Parietal lobe (tissue), 2 donors: ENCODE measurements at places on chromosomes 11 and 22. TPM values are rescaled to one million over a fixed set of nuclear protein-coding genes. Genes with fewer than 3 reads are reported as not detected.

The RIC3 gene
- total RNA-seq = 61.0 TPM

The OR10A2 gene
- not detected for total RNA-seq

The SLC17A6 gene
- 17.2 TPM for total RNA-seq

The MPZL3 gene
- total RNA-seq = 0.63 TPM

The TNNT3 gene
- total RNA-seq = not detected
